Heart left ventricle (tissue), 16 donors: ENCODE measurements at places on chromosomes 6 and 20. TPM values are rescaled to one million over a fixed set of nuclear protein-coding genes. Genes with fewer than 3 reads are reported as not detected.

The PCMTD2 gene
- 41.7 TPM for total RNA-seq

GRCh38 chr6:43986177-43986825 is 141.0 kb downstream of the MRPL14 start:
- H3K36me3 ChIP-seq: no peaks in the 10 kb centered on the region
- peaks cover 11% of the 10 kb centered on the region for H3K4me1 ChIP-seq
- H3K4me3 ChIP-seq: no peak overlapping the region
- DNase-seq: no peak
- no peak overlapping the region for H3K27ac ChIP-seq
- no peaks in the 10 kb centered on the region for H3K27me3 ChIP-seq

The KIF25 gene
- not detected for total RNA-seq

DNA sequence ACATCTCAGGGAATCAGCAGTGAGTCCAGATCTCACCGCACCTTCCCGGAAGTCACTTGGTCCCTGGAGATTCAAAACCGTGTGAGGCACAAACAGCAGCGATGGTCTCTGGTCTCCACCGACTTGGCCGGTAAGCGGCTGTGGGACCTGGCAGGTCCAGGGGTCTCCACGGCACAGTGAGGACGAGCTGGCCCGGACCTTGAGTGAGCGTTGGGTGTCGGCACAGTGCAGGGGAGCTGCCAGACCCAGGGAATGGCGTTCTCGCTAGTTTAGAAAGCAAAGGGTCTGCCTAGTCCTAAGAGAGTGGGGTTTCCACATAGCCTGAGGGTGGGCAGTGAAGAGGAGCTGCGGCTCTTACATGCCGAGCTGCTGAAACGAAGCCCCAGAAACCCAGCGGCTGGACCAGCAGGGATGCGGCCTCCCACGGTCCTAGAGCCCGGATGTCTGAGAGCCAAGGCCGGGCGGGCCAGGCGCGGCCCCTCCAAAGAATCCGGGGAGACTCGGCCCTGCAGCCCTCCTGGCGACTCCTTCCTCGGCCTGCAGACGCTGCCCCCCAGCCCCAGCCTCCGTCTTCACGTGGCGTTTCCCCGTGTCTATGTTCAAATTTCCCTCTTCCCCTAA is 185.0 kb downstream of the ERMARD start:
- DNase-seq: no peak
- no peak overlapping the region for H3K4me3 ChIP-seq
- H3K27ac ChIP-seq: no peak overlapping the region
- peaks cover 17% of the 10 kb centered on the region for H3K4me1 ChIP-seq
- H3K36me3 ChIP-seq: no peaks in the 10 kb centered on the region

DNA sequence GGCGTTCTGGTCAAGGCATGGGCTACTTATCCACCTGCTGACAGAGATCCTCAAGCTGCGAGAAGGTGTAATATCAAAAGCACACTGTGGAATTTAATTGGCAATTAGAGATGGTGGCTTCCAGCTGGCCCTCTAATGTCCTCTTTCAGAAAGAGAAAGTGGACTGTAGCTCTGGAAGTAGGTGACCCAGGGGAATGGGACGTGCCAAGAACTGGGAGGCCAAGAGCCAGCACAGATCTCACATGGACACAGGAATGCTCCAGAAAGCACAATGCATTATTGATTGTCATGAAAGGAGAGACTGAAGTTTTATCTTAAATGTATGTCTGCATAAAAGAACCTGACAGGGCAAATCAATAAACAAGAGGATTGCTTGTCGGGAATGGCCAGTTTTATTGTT is 198.6 kb upstream of the CDH4 start:
- H3K27ac ChIP-seq: no peak overlapping the region
- no peaks in the 10 kb centered on the region for H3K36me3 ChIP-seq
- H3K4me1 ChIP-seq: no peaks in the 10 kb centered on the region
- no peak overlapping the region for H3K4me3 ChIP-seq

DNA sequence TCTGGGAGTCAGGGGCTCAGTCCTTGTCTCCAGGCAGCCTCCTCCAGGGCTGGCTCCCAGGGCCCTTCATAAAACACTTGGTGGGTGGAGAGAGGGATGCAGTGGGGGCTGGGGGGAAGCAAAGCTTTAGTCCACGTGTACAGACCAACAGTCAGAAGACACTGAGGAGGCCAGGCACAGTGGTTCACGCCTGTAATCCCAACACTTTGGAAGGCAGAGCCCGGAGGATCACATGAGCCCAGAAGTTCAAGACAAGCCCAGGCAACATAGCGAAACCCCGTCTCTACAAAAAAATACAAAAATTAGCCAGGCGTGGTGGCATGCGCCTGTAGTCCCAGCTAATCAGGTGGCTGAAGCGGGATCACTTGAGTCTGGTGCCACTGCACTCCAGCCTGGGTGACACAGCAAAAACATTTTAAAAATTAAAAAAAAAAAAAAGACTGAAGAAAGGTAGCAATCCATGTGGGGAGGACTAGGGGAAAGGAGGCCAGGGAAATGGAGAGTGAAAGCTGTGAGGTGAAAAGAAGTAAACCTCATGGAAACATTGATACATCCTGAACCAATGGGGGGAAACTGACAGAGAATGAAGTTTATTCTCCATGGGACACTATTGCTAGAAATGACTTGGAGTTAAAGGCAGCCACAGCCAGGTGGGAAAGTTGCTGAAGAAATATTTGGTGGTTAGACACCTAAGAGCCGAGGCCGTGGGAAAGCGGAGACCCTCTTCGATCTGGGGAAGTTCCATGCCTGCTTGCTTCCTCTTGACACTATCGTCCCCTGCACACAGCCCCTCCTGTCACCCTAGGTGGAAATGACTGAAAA is 35.4 kb downstream of the PIM1 start:
- H3K36me3 ChIP-seq: no peaks in the 10 kb centered on the region
- DNase-seq: no peak
- H3K27me3 ChIP-seq: no peaks in the 10 kb centered on the region
- H3K4me1 ChIP-seq: no peaks in the 10 kb centered on the region

GRCh38 chr6:5570641-5571040 is 309.3 kb downstream of the FARS2 start:
- no peak overlapping the region for H3K27ac ChIP-seq
- H3K4me1 ChIP-seq: no peaks in the 10 kb centered on the region
- no peaks in the 10 kb centered on the region for H3K27me3 ChIP-seq
- H3K4me3 ChIP-seq: no peak overlapping the region

- H3K27me3 ChIP-seq: no peaks in the 10 kb centered on the region
- no peak for DNase-seq
- no peak overlapping the region for H3K4me3 ChIP-seq
- H3K36me3 ChIP-seq: no peaks in the 10 kb centered on the region
These were observed 134.8 kb upstream of the OGFRL1 start for GRCh38 chr6:71153755-71154325.

DNA sequence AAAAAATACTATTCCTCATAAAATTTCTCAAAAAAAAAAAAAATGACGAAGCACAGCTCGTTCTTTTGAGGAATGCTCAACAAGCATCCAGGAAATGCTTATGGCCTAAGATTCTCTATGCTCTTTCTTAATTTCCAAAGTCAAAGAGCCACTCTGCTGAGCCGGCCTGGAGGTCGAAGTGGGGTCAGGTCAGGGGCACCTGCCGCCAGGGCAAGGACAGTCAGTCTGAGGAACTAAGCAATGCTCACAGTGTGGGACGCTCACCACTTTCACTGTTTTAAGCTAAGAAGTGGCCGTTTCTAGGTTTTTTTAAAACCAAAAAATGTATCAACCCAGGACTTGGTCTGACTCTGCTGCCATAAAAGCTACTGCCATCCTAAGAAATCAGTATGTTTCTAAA is 17.3 kb downstream of the YTHDF1 start:
- H3K27ac ChIP-seq: no peak overlapping the region
- H3K4me3 ChIP-seq: no peak overlapping the region
- peaks cover 61% of the 10 kb centered on the region for H3K36me3 ChIP-seq
- no peaks in the 10 kb centered on the region for H3K4me1 ChIP-seq
